ENCODE measurements at places on chromosomes 7 and 10.
A peak's percentile ranks its signal among the peaks of the same experiment; 100 is the strongest.

DNA sequence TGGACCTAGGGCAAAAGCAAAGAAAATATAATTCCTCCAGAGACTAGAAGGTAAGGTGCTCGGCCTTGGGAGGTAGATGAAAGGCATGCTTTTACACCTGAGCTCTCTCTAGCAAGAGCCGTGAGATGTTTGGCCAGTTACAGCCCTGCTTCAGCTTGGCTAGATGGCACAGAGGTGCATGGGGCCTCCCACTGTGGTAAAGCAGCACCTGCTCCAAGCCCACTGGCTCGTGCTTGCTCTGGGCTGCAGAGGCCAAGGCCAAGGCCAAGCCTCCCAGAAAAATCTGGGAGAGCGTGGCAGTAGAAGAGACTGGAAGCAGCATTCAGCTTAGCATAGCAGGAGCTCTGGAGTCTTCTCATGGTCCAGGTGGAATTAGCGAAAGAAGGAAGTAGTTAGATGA is 31.0 kb upstream of the OPALIN start:
- no peak for DNase-seq

DNA sequence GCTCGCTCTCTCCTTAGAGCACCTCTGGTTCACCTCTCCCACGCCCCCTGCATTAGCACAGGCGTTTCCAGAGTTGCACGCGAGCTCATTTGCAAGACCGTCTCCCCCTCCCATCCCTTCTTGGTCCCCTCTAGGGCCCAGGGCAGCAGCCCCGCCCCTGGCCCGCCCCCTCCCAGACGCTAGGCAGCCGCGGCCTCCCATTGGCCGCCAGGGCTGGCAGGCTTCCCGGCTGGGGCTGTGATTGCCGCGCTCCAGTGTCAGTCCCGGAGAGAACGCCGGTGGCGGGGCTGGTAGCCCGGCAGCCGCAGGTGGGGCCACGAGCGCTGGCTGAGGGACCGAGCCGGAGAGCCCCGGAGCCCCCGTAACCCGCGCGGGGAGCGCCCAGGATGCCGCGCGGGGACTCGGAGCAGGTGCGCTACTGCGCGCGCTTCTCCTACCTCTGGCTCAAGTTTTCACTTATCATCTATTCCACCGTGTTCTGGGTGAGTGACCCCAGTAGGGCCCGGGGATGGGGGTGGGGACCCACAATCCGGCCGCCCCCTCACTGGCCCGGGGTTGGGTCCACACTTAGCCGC is at the start of gene TSPAN15:
TSS of gene TSPAN15 (plus strand) at position 257 of the 575 bp plus-strand sequence. CDS start at position 387, 130 bp downstream.
- peak; percentile 77 for DNase-seq

GRCh38 chr7:141073173-141073640 is 657 bp upstream of the TMEM178B start:
- no peak for DNase-seq

DNA sequence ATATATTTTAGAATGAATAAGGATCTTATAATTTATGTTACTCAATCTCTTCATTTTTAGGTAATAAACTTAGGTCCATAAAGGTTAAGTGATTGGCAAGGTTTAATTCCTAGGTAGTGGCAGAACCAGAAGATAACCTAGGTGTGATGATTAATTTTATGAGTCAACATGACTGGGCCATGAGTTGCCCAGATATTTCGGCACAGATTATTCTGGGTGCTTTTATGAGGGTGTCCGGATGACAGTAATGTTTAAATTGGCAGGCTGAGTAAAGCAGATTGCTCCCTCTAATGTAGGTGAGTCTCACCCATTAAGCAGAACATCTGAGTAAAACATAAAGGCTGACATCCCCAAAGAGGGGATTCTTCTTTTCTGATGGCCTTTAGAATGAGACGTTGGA is 1349.3 kb upstream of the CELF2 start:
- no peak for DNase-seq

GRCh38 chr10:22681783-22682183 is 32.6 kb downstream of the PIP4K2A start:
- DNase-seq: peak; percentile 45

GRCh38 chr10:123295644-123296043 is 141.4 kb downstream of the BUB3 start:
- no peak for DNase-seq

DNA sequence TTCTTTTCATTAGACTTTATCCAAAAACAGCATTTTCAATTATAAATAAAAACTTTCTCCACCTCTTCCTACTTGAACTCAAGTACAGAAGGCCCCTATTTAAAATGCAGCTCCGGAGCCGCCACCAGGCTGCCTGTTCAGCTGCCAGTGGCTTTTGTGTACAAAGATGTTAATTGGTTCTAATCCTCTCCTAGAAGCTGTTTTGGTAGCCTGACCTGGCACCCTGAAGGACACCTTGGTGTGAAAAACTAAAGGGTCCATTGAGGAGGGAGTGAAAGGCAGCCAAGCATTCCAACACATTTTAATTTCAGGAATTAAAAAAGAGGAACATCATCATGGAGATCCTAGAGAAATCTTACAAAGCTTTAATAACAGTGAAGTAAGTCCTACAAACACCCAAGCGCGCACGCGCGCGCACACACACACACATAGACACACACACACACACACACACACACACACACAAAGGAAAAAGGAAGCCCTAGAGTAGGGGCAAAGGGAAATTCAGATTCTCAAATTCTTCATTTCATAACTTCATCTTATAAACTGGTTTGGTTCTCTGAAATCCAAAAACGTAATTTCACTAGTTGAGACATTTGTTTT is 41.4 kb downstream of the VAX1 start:
- DNase-seq: no peak

- DNase-seq: no peak
Observed at GRCh38 chr10:6047847-6048246, 14.3 kb downstream of the IL2RA start.

GRCh38 chr7:25389489-25390106 is 161.3 kb upstream of the NPVF start:
- DNase-seq: no peak

- no peak for DNase-seq
Observed at GRCh38 chr10:132062116-132062515, 3.6 kb upstream of the JAKMIP3 start.

GRCh38 chr10:91076991-91077548 is 143.4 kb upstream of the PCGF5 start:
- no peak for DNase-seq

- no peak for DNase-seq
Observed at GRCh38 chr10:79068203-79068561, 584 bp upstream of the ZMIZ1 start.

- DNase-seq: no peak
Observed at GRCh38 chr10:96377816-96378294, 19.1 kb upstream of the OPALIN start.

- DNase-seq: no peak
Observed at GRCh38 chr7:18496341-18496700, 772 bp downstream of the HDAC9 start.

DNA sequence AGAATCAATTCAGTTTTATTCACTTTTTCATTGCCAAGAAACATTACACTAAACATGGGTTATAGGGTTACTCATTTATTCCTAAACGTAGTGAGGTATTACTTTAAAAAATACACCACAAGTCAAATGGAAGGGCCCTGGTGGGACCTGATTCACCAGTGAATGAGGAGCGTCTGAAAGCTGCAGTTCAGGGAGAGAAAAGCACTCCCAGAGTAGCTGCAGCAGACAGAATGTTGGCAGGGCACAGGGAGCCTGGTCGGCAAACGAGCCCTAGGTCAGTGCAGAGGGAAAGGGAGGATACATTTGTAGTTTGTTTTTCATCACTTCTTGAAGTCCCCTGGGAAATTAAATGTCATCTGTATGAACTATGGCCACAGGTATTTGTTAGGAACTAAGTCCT is 361.7 kb upstream of the ETV1 start:
- no peak for DNase-seq

DNA sequence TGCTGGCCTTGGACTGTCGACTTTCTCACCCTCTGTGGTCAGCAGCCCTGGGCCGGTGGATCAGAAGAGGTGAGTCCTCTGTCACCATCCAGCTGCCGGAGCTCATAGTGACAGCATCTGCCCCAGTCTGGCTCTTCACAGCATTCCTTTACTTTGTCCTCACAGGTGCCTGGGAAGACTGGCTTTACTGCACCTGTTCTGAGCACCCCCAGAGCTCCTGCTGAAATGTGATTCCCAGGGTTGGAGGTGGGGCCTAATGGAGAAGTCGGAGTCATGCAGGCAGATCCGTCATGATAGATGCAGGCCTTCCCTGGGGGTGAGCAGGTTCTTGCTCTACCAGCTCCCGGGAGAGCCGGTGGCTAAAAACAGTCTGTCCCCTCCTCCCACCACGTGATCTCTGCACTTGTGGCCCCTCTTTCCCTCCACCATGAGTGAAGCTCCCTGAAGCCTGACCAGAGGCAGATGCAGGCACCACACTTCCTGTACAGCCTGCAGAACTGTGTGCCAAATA is 171.5 kb downstream of the ZMYND11 start:
- peak; percentile 11 for DNase-seq

DNA sequence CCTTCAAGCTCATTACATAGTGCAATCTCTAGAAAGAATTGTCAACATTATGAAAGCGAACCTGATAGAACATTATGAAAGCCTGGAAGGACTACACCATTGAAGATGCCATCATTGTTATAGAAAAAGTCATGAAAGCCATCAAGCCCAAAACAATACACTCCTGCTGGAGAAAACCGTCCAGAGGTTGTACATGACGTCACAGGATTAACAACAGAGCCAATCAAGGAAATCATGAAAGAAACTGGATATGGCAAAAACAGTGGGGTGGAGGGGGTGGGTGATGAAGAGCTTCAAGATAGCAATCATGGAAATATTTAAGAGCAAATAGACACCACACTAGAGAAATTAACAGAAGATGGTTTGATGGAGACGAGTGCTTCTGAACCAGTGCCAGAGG is 45.7 kb downstream of the TOMM7 start:
- no peak for DNase-seq

DNA sequence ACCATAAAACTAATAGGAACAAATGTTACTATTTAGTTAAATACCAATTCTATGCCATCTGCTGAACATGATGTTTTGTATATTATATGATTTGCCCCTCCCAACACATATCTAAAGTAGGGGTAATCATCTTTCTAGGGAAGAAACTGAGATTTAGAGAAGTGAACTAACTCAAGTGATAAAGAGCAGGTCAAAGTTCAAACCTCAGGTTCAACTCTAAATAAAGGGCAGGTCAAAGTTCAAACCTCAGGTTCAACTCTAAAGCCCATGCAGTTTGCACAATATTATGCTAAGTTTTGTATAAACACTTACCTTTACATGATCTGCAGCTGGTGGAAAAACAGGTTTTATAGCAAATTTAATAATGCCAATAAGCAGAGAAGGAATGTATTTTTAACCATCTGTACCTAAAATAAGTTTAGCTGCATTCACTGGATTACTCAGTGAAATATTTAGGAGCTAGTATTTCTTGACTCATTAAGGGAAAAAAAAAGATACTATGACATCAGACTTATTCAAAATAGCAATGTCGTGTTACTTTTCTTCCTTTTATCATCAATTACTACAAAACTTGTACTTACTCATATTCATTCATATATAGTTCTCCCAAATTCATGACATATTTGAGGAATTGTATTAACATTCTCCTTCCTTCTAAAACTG is 1194.3 kb upstream of the CELF2 start:
- no peak for DNase-seq

- DNase-seq: no peak
Observed at GRCh38 chr10:96860631-96861277, 28.7 kb downstream of the LCOR start.

DNA sequence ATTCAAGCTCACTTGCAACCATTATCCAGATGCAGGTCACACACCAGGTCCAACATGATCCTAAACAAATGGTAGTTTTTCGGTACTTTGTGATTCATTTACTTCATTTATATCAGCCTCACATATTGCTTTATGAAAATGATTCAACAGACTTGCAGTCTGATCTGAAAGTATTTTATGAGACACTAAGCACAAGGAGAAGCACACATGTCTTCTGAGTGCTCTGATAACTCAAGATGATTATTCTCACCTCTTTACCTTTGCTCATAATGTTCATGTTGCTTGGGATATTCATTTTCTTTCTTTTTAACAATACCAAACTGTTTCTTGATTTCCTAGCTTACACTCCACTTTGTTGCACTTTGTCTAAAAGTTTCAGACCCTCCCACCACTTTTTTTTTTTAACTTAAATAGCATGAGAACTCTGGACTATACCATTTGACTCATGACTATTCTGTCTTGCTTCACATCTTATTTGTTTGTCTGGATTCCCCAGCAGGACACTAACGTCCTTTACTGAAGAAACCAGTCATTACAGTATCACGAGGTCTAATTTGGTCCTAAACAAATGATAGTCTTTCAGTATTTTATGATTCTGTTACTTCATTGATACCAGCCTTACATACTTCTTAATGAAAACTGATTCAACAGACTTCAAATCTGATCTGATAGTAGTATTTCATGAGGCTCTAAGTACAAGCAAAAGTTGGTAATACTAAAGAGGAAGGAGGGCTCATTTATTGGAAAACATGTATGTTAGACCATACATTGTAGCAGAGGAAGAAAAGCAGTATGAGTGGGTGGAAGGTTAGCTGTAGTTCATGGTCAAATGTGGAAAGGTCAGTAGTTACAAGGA is 171.8 kb upstream of the AHR start:
- no peak for DNase-seq

GRCh38 chr7:29597266-29597665 is 33.6 kb downstream of the PRR15 start:
- no peak for DNase-seq

GRCh38 chr7:28695300-28696295 is 262.5 kb downstream of the TRIL start:
- no peak for DNase-seq

DNA sequence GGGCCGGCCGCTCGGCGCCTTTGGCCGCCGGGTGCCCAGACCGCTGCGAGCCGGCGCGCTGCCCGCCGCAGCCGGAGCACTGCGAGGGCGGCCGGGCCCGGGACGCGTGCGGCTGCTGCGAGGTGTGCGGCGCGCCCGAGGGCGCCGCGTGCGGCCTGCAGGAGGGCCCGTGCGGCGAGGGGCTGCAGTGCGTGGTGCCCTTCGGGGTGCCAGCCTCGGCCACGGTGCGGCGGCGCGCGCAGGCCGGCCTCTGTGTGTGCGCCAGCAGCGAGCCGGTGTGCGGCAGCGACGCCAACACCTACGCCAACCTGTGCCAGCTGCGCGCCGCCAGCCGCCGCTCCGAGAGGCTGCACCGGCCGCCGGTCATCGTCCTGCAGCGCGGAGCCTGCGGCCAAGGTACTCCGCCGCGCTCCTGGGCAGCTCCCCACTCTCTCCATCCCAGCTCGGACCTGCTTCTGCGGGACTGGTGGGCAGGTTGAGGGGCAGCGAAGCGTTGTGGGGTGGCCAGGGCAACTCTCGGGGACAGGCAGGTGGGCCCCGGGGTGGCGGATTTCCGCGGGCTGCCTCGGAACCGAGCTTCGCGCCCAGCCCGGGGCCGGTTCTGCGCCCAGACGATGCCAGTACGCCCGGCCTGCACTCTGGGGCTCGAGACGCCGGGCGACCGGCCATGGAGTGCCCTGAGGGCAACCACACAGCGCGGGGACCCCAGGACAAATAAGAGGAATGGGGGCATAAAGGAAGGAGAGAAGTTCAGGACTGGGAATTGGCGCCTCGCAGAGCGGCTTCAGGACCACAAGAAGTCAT is 578 bp downstream of the HTRA1 start:
- no peak for DNase-seq

GRCh38 chr7:156096771-156097538 is 284.7 kb upstream of the SHH start:
- DNase-seq: no peak
